Stimulated activated CD8-positive, alpha-beta memory T cell treated with anti-CD3 and anti-CD28 coated beads, Interleukin-4, amount 100 ng/mL, for 1 hour (primary cell): ENCODE measurements at places on chromosomes 4 and X.

GRCh38 chrX:125004799-125005198, 314.9 kb upstream of the TEX13C start:
- no peak for DNase-seq

DNA sequence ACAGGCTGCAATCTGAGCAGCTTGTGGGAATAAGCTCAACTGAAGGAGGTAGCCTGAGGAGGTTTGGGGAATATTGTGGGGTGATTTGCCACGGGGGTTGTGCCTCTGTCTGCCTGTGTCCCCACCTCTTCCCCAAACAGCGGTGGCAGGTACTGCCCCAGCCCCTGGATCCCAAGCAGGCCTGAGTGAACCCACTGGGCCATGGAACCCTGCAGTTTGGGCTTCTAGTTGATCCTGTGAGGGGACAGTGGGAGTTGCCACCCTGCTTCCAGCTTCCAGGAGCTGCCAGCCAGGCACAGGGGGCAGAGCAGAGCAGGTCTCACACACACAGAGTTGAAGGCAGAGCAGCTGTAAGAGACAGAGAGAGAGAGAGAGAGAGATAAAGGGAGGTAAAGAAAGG, 97.4 kb downstream of the PJA1 start:
- no peak for DNase-seq

DNA sequence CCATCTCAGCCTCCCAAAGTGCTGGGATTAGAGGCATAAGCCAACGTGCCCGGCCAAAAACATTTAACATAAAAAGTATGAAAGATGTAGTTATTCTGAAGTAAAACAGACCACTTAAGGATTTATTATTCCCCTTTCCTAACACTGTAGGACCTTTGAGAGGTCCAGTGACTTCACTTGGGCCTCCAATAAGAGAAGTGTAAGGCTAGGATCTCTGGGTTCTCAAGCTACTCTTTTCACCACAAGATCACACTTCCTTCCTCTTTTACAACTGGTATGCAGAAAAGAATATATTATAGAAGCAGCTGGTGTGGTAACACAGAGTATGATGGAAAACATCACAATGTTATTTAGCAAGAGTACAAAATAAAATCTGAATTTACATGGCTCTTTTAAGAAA, 30.2 kb upstream of the CCNG2 start:
- DNase-seq = no peak

GRCh38 chrX:63810746-63811145, 25.7 kb upstream of the ARHGEF9 start:
- no peak for DNase-seq

DNA sequence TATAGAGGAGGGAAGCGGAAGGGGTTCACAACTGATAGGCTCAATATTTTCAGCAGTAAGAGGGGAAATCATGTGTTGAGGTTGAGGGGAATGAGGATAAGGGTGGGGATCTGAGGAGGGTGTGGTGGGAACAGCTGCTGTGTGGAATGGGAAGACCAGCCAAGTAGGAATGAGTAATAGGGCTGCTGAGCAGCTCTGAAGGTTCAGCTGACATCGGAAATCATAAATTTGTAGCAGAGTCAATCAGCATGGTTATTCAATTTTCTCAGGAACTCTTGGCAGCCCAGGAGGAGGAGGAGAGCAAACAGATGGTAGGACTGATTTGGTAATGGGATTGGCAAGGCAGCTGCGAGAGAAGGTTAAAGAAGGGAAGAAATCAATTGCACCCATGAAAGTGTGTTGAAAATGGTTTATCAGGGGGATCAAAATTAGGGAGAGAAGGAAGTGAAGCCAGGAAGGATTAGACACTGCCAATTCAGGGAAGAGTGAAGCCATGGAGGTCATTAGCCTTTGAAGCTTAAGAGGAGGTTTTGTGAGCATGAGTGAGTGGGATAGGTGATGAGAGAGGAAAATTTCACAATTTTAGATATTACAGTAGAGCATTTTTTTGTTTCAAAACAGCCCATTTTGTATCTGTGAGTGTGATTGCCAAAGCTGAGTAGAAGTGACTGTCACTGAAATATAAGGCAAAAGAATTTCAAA, 82.6 kb downstream of the PCDH7 start:
- no peak for DNase-seq

- DNase-seq = no peak
These were observed 102.0 kb downstream of the KLHL8 start for GRCh38 chr4:87118421-87118820.

GRCh38 chr4:171221181-171221580, 592.0 kb upstream of the GALNTL6 start:
- DNase-seq = no peak

- DNase-seq = no peak
These were observed 981.3 kb downstream of the C4orf33 start for GRCh38 chr4:130077275-130077674.

- DNase-seq = no peak
These were observed 96.4 kb downstream of the ANAPC10 start for GRCh38 chr4:145001635-145002034.

DNA sequence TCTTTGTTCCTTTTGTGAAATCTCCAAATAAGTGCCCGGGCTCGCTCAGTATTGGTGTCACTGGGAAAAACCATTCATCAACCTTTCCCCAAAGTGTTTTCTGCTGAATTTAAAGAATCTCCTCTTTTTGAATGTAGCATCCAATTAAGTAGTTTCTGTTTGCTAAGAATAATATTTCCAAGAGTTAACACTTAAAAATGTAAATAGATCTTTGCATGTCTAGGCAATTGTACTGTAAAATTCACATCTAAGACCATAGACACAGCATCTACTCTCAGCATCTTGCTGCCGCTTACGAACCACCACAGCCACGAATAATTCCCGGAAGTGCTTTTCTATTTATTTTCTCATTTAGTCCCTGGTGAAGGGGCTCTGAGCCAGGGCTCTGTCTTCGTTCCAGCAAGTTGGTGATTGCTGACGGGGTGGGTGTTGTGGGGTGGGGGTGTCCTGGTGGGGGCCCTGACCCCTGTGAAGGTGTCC, 1.4 kb downstream of the NSG1 start:
- DNase-seq = no peak

- DNase-seq = no peak
These were observed 81.9 kb upstream of the HPGD start for GRCh38 chr4:174604198-174604597.

- DNase-seq = no peak
These were observed 44.1 kb downstream of the NAA11 start for GRCh38 chr4:79281566-79282359.

DNA sequence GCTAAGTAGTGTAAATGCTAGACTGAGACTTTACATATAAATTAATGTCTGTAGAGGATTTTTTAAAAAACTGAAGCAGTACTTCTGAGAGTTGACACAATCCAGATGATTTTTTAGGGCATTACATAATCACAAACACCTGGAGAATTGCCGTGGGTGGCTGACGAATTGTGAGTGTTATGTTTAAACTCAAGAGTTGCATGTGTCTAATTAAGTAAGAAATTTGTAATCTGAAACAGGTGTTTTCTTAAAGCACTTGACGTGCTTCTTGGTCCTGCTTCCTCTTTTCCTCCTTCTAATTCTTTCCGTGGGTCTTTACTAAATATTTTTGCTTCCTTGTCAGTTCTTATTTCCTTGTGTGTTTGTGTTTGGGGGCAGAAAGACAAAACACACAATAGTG, 27.8 kb downstream of the PIR start:
- DNase-seq = no peak

DNA sequence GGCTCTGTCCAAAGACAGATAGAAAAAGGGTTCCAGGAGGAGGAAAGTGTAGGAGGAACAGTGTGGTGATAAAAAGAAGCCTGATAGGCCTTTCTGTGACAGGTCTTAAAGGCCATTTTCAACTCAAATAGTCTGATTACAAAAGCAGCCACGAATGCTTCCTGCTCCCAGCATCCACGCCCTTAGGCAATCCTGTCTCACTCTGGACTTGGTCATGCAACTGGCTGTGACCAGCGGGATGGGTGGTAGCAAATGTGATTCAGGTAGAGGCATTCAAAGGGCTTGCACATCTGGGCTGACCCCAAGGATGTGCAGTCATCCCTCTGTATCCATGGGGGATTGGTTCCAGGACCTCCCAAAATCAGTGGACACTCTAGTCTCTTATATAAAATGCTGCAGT, 14.4 kb upstream of the SEPSECS start:
- DNase-seq = no peak

GRCh38 chrX:74419864-74420195, 1.5 kb upstream of the SLC16A2 start:
- DNase-seq = no peak

- DNase-seq = no peak
These were observed 97.8 kb upstream of the TENM3 start for GRCh38 chr4:182145334-182145905.

DNA sequence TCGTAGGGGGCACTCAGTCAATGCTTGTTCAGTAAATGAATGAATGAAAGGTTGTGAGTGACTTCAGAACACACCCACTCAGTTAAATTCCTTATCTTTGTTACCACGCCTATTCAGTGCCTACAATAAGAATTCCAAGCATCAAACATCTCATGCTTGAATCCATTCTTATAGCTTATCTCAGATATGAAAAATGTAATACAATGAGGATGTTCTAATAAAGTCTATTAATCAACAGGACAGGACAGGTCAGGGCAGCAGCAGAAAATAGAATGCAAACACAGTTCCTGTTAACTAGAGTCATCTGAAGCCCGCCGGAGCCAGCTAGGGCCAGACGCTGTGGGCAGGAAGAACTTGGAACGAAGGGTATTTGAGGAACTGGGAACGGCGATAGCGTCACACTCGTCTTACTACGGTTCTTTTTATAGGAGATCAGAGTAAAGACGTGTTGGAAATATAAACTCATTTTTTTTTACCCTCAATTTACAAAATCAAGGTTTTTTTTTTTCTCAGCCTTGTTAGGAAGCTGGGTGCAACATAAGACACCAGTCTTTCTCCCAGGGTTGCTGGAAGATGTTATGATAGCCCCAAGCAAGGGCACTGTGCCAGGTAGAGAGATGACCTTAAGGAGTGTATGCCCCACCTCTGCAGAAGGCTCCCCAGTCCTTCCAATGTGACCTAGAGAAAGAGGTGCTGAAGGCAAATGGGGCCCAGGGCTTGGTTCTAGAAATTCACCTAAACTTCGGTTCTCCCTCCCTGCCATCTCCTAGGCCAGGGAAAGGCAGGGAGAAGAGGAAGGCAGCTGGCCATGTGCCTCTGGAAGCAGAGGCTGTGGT, 48.3 kb downstream of the SEL1L3 start:
- DNase-seq = no peak

- DNase-seq = no peak
These were observed 598 bp downstream of the MAOB start for GRCh38 chrX:43881410-43882293.

GRCh38 chr4:101948951-101949350, 158.4 kb downstream of the BANK1 start:
- DNase-seq = no peak

GRCh38 chrX:124836786-124837185, 482.9 kb upstream of the TEX13C start:
- no peak for DNase-seq

GRCh38 chr4:81130569-81130968, 84.5 kb downstream of the PRKG2 start:
- DNase-seq = no peak

- no peak for DNase-seq
These were observed 111.4 kb downstream of the TSPAN5 start for GRCh38 chr4:98546910-98547594.

DNA sequence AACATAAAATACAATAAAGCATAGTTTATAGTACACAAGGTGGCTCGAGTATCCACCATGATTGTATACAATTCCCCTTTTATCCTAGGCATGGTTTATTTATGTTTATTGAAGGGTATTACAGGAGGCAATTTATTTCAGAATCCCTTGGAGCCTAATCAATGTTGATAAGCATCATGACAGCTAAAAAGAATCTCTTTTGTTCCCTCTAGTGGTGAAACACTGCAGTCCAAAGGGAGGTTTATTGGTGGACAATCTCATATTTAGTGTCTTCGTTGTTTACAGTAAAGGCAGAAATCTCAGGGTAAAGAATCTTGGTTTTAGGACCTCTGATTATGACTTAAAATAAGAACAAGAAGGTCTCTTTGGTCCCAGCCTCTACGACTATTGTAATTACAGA, 1712.5 kb downstream of the C4orf33 start:
- DNase-seq = no peak

DNA sequence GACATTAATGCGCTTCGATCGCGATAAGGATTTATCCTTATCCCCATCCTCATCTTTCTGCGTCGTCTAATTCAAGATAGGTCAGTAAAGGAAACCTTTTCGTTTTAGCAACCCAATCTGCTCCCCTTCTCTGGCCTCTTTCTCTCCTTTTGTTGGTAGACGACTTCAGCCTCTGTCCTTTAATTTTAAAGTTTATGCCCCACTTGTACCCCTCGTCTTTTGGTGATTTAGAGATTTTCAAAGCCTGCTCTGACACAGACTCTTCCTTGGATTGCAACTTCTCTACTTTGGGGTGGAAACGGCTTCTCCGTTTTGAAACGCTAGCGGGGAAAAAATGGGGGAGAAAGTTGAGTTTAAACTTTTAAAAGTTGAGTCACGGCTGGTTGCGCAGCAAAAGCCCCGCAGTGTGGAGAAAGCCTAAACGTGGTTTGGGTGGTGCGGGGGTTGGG, 528 bp upstream of the FGF2 start:
- DNase-seq = no peak

GRCh38 chr4:141473952-141474351, 162.4 kb upstream of the IL15 start:
- DNase-seq = no peak

DNA sequence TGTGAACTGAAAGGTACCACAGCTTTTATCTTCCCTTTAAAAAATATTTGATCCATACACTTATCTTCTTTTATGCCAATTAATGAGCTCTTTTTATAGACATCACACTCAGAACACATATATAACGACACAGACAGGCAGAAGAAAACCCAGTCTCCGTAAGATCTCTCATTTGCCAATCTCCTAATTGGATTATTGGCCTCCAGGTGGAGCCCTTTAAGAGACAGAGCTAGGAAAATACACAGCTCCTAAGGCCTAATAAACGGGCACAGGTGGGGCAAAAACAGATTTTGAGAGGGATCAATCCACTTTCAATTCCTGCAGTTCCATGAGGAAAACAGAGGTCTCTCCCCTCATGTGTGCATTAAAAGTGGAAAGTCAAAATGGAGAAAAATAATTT, 1495.4 kb downstream of the RPA4 start:
- no peak for DNase-seq

DNA sequence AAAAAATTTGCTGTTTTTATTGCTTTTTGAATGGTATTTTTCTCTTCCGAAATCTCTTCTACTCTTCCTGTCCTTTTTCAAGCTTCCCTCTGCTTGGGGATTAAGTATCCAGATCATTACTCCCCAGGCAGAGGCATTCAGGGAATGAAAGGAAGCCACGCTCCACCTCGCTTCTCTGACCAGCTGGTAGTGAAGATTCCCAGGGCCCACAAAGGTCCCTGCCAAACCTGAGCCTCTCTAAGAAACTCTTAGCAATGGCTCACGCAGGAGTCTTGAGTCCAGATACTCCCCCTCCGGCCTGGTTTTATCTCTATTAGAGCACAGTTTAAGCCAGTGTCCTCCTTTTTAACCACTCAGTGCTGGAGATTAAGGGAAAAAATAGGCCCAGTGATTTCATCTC, 51.4 kb upstream of the SOD3 start:
- no peak for DNase-seq

GRCh38 chr4:140240237-140240636, 86.3 kb upstream of the MAML3 start:
- DNase-seq = no peak
